ENCODE measurements at places on chromosomes 16 and 17.

DNA sequence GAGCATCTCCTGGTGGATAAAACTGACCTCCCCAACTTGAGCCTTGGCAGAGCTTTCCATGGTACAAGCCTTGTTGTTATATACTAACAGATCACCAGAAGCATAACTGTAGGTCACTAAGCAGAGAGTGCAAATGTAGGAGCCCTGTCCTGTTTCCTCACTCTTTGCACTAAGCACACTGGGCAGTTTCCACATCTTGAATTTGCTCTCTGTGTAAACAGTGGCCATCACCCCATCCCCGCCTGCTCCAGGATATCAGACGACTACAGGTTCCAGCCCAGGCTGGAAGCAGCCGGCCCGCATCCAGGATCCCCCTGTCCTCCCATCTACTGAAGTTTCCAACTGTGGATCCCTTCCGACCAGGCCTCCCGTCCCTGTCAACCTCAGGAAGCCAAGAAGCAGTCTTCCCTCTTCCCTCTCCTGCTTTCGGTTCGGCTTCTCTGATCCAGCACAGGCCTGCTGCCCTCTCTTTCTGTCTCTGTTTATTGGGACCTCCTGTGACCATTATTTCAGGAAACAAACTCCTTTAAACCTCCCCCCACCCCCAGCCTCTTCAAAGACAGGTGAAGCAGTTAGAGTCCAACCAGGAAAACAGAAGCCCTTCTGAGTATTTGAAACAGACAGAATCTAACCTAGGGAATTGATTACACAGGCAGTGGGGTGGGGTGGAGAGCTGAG is 22.6 kb upstream of the CACNG4 start:
- DNase-seq = no peak

GRCh38 chr17:9868552-9868951 is 36.5 kb downstream of the RCVRN start:
- no peak for DNase-seq

DNA sequence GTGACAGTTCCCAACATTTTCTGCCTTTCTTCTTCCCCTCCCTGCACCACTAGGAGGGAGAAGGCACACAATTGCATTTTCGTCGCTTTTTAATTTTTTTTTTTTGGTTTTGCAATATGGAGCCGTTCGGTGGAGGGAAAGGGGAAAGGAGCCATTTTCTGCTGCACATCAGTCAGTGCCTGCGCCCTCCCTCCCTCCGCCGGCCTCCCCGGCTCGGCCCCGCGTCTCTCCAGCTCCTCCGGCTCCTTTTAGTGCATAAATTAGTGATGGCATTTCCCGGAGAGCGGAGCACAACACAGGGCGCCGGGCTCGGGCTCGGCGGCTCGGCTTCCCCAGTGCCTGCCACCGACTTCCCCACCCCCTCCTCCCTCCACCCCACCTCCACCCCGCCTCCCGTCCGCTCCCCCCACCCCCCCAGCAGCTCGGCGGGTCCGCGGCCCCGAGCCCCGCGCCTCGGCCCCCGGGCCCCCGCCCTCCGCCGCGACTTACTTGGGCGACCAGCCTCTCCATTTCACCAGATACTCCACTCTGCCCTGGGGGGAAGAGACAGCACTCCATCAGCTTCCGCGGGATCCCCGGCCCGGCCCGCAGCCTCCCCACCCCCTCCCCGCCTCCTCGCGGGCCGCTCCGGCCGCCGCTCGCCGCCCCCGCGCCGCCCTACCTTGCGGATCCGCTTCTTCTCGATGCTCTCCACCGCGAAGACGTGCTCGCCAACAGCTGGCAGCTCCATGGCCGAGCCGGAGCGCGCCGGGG is 542 bp downstream of the CBX4 start:
- peak; percentile 80 for DNase-seq

DNA sequence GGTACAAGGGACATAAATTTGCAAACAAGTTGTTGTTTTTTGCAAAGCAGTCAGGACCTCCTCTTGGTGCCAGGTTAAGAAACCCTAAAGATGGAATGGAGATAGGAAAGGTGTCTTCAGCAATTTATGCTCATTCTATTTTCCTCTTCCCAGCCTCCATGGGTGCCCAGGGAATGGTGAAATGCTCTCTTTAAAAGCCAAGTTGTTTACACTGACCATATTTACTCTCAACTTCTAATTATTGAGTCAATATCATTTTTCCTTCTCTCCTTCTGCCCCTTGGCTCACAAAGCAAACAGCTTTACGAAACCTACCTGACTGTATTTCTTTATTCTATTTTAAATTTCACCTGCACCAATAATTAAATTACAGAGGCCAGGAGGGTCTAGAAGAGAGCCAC is 138.5 kb upstream of the IRX3 start:
- no peak for DNase-seq

- DNase-seq = no peak
Observed at GRCh38 chr16:74842413-74842812, 67.8 kb upstream of the FA2H start.

DNA sequence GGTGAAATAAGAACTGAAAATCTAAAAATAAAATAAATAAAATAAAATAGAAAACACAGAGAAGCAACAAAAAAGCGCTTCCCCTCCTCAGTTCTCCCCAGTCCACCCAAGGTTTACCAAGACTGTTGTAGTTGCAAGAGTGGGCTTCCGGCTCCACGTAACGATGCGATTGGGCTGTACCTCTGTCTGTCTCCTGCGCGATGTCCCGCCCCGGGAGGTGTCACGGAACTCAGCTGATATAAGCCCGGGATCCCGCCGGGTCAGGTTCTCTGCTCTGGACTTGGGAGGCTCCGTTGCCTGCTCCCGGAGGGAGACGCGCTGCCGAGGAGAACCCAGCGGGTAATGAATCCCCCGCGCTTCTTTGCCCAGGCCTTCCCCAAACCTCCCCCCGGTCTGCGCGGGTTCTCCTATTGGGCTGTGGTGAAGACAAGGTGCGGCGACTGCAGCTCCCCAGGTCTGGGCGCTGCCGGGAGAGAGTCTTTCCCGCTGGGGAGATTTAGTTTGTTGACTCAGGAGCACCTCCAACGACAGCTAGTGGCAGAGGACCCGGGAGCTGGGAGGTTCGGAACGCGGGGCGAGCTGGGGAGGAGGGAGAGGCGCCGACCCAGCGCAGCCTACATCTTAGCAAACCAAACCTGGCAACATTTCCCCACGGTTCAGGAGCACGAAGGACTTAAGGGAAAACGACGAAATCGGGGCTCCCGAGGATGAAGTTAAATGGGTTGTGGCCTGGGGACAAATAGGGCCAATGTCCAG is at the start of gene SLFN5:
TSS of gene SLFN5 (plus strand) at position 268 of the 756 bp plus-strand sequence. CDS start 15,619 bp downstream, outside the sequence.
- DNase-seq = peak; percentile 85

DNA sequence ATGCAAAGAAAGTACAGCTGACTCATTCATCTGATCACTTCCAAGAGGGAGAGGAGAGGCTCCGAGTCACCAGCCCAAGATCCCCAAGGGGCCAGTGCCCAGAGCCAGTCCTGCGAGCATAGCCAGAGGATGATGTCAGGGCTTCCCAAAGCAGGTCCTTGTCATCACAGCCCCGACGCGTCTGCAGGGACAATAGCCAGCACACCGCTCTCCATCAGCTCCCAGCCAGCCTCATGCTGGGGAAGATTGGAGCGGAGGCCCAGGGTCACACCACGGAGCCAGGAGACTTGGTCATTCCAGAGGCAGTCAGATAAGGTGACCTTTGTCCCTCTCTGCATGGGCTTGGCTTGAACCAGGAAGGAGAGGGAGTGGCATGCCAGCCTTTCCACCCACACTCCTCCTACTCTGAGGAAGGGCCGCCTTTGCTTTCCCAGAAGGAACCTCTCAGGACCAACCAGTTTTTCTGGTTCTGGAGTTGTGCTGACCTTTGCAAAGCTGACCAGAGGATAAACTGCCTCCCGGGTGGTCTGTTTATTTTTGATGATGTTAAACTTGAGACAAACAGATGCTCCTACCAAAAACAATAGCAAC is 58.3 kb upstream of the ARHGAP44 start:
- no peak for DNase-seq

- no peak for DNase-seq
Observed at GRCh38 chr16:35751191-35751941, 2292.0 kb downstream of the TP53TG3F start.

- no peak for DNase-seq
Observed at GRCh38 chr16:71440669-71441347, 1.0 kb downstream of the TLE7 start.

DNA sequence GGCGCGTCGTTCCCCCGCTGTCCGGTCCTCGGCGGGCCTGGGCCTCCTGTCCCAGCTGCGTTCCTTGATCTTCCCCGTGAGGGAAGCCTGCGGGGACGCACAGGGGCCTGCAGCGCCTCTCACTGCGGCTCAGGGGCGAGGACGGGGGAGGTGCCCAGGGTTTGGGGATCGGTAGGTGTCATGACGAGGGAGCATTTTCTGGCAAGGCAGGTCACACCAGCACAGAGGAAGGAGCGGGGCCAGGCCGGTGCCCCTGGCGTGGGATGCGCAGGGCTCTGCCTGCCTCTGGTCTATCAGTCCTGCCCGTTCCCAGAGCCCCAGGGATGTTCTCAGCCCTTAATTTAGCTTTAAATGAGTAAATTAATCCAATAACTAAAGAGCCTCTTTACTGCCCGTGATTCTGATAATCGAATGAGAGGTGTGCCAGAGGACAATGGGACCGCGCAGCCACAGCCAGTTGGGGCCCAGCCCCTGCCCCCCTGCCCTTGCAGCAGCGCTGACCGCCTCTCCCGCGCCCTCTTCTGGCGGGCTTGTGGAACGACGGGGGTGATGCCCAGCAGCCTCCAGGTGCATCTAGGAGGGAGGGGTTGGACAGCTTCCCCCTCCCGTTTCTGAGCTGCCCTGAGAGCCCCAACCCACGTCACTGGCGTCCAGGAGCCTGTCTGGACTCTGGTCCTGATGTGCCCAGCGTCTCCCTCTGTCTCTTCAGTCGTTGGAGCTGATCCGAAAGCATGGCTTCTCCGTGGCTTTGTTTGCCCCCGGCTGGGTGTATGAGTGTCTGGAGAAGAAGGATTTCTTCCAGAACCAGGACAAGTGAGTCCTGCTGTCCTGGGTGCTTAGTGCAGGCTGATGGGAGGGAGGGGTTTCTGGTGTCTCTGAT is 7.9 kb downstream of the ENGASE start:
- DNase-seq = peak; percentile 47

- no peak for DNase-seq
Observed at GRCh38 chr16:78761427-78761826, 662.0 kb downstream of the WWOX start.

DNA sequence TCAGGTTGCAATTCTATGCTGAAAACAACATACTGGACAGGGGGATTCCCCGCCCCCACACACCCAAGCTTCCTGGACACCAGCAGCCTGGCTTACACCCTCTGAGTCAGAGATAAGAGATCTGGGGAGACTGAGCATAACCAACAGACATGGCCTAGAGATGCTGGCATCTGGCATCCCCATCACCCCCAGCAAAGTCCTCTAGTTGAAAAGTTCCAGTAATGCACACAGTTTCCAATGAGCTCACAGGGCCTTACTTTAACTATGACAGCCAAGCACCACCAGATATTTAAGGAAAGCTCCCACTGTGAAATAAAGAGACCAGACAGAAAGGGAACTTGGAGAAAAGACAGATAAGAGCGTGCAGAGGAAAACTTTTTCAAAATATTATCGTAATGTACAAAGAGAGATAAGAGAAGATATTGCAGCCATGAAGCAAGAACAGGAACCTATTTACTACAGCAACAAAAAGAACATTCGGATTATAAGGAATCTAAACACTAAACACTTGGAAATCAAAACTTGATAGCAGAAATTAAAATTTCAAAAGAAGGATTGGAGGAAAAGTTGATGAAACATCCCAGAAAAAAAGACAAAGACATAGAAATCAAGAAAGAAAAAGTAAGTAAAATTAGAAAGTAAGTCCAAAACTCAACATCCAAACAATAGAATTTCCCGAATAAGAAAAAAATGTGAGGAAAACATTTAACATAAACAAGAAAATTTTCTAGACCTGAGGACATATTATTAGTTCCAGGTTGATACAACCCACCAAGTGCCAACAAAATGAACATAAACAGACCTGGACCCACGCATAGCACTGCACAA is 17.2 kb upstream of the ALOX15 start:
- DNase-seq = no peak

- peak; percentile 3 for DNase-seq
Observed at GRCh38 chr17:33038740-33039139, 47.1 kb downstream of the SPACA3 start.

DNA sequence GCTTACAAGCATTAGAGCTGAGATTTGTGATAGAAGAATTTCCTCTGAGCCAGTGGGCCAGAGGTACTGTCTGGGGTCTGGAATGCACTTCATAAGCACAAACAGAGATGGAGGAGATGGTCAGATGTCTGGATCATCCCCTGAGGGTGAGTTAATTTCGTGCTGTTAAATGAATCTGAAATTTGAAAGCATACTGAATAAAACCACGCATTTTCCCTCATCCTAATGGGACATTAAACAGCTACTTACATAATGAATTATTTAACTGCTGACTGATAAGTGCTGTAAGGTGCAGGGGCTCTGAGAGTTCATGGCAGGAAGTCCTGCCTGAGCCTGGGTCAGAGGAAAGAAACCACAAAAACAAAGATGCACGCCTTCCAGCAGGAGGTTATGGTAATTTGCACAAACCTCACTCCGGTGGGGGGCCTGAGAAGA is 136.3 kb upstream of the XYLT1 start:
- no peak for DNase-seq

DNA sequence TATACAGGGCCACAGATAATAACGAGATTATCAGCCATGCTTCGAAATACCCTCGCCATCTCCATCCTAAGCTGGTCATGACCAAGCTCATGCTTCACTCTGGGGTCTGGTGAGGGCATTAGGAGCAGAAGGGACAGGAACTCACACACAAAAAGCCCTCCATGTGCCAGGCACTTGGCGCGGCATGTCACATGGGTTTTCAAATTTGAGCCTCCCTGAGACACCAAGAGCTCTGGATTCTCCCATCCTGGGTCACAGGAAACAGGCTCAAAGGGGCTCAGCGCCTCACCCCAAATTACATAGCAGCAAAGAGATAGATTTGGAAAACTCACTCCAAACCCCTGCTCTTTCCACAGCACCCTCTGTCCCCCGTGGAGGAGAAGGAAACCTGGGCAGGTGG is 239.5 kb downstream of the GSG1L start:
- DNase-seq = no peak

GRCh38 chr16:19883296-19883965 is 1.2 kb downstream of the GPRC5B start:
- DNase-seq = no peak

DNA sequence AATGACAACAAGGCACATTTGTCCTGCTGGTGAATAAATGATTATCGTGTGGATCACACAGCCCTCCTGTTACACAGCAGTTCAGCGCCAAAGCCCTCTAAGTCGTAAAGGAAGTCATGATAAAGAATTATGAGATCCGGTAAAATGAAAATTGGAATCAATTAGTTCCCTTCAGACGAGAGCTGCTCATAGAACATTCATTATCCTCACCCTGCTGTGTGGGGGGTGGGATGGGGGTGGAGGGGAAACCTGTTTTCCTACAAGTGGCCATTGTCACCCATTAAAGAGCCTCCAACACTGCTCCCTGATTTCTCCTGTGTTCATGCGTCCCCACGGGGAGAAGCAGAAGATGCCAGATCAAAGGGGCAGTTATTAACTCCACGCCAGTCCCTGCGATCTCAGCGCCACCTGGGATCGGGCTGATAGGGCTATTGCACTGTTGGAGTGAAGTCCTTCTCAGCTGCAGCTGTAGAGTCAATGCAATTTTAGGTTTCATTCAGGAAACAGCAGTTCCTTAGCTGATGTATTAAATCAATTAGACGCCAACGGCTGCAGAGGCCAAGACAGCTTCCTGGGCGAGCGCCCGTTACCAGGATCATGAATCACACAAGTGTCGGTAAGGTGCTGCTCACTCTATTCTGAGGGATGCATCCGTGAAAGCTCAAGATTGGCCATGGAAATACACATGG is 19.2 kb upstream of the CACNG4 start:
- DNase-seq = no peak

- peak; percentile 1 for DNase-seq
Observed at GRCh38 chr16:80606221-80606766, 65.5 kb downstream of the DYNLRB2 start.
